ENCODE measurements at places on chromosomes 3 and 15. TPM values are rescaled to one million over a fixed set of nuclear protein-coding genes. Genes with fewer than 3 reads are reported as not detected.

The POPDC2 gene
- total RNA-seq = 0.25 TPM

The HRG gene
- not detected for total RNA-seq

The NR1I2 gene
- total RNA-seq = under 0.01 TPM

The AMOTL2 gene
- 69.0 TPM for total RNA-seq

The ILDR1 gene
- total RNA-seq = not detected

The REC114 gene
- total RNA-seq = not detected

The PEX11A gene
- 5.9 TPM for total RNA-seq
